ENCODE measurements at places on chromosomes 4 and X. TPM values are rescaled to one million over a fixed set of nuclear protein-coding genes. Genes with fewer than 3 reads are reported as not detected.

GRCh38 chrX:121260596-121261240, 213.3 kb downstream of the GLUD2 start:
- peak; percentile 6 for DNase-seq

Gene HPSE
- total RNA-seq, result 0.48 TPM

- no peak for DNase-seq
Observed at GRCh38 chrX:40960041-40960440, 125.2 kb upstream of the USP9X start.

Gene ZNF185
- 2.9 TPM for total RNA-seq

DNA sequence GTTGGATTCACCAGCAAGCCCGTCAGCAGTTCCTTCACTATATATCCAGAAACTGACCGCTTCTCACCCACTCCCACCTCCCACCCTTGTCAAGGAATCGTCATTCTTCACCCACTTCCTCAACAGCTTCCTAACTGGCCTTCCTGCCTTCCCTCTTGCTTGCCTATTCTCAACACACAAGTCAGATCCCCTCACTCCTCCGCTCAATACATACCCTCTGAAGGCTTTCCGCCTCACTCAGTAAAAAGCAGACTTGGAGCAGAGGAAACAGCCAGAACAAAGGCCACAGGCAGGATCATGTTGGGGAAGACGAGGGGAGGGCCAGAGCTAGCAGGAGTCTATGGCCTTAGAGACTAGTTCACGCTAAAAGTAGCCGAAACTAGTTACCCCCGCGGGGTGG, 23.7 kb downstream of the RWDD4 start:
- DNase-seq, result no peak

GRCh38 chr4:83348074-83348473, 13.4 kb upstream of the HPSE start:
- DNase-seq, result no peak

DNA sequence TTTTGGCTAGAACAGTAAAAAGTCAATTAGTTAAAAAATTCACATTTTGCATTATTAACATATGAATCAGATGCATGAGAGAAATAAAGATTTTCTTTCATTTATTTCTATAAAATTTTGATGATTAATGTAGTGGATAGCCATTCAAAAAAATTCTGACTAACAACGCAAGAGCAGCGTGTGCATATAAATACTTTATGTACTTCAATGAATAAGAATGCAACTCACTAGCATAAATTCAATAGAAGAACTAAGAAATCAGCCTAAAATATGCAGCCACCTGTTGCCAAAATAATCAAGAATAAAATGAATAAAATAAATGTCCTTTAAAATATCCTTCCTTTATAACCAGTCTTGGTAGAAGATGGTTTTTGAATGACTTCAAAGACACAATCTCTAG, 471.9 kb downstream of the PDGFC start:
- DNase-seq, result no peak

DNA sequence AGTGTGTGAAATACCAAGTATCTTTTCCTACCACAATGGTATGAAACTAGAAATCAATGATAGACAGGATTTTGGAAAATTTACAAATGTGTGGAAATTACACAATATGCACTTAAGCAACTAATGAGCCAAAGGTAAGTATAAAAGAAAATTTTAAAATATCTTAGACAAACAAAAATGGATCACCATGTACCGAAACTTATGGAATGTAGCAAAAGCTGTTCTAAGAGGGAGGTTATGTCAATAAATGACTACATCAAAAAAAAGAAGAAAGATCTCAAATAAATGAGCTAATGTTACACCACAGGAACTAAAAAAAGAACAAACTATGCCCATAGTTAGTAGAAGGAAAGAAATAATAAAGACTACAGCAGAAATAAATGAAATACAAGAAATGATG, 1084.1 kb downstream of the TECRL start:
- no peak for DNase-seq

Data from RPMI7951 (cell line).